ENCODE measurements at places on chromosomes 6 and 20. TPM values are rescaled to one million over a fixed set of nuclear protein-coding genes. Genes with fewer than 3 reads are reported as not detected.

- no peak for DNase-seq
These were observed 402.7 kb upstream of the AGPAT4 start for GRCh38 chr6:161676586-161676985.

GRCh38 chr6:8195040-8195713, 92.8 kb upstream of the EEF1E1 start:
- no peak for DNase-seq

DNA sequence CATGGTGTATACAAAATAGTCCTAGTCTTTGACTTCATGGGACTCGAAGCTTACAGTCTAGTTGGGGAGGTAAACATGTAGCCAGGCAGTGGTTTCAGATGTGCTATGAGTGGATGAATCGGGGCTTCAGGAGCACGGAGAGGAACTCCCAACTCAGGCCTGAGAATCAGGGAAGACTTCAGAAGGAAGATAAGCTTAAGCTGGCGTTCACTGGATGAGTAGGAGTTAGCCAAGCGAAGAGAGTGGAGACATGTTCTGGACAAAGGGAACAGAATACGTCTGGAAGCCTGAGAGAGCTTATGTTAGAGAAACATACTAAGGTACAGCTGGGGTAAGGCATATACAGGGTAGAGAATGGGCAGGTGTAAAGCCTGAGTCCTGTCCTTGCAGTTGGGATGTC, 8.8 kb downstream of the CARMIL1 start:
- no peak for DNase-seq

- no peak for DNase-seq
These were observed 113.6 kb upstream of the MAN1A1 start for GRCh38 chr6:119463081-119463626.

DNA sequence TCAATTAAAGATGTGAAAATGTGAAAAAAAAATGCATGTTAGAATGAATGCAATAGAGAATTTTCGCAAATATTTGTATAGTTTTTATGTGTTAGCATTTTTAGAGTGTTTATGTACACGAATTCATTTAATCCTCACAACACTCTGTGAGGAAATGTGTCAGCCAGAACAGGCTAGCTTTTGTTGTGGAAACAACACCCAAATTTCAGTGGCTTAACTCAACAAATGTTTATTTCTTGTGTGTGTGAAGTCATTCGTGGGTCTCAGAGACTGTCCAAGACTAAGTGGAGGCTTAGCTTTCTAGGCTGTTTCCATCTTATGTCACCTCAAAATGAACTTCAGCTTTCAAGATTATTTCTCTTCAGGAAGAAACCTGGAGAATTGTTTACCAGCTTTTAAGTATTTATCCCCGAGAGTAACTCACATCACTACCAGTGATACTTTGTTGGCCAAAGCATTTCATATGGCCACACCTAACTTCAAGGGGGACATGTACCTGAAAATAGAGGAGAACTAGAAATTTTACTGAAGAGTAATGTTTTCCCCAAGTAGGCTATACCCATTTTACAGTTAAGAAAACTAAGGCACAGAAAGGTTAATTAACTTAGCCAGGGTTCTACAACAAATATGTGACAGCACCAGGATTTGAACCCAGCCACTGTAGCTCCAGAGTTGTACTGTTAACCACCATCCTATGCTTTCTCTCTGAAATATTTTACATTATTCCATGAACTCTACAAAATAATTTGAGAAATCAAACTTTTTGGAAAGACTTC, 306.1 kb downstream of the QKI start:
- DNase-seq: no peak

DNA sequence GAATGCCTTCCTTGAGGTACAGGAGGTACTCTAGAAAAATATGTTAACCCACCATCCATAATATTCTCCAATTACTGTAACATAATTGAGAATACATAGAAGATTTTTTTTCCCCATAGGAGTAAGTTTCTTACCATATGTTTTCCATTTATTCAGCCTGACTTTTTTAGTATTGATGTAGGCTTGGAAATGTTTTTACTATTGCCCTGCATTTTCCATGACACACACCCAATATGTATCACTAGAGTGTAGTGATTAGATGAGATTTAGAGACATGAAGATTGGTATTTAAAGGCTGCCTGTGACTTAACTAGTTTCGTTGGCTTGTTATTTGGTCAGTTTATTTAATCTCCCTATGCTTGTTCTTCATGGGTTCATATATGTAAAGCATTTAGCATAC, 39.5 kb downstream of the KCNQ5 start:
- no peak for DNase-seq

DNA sequence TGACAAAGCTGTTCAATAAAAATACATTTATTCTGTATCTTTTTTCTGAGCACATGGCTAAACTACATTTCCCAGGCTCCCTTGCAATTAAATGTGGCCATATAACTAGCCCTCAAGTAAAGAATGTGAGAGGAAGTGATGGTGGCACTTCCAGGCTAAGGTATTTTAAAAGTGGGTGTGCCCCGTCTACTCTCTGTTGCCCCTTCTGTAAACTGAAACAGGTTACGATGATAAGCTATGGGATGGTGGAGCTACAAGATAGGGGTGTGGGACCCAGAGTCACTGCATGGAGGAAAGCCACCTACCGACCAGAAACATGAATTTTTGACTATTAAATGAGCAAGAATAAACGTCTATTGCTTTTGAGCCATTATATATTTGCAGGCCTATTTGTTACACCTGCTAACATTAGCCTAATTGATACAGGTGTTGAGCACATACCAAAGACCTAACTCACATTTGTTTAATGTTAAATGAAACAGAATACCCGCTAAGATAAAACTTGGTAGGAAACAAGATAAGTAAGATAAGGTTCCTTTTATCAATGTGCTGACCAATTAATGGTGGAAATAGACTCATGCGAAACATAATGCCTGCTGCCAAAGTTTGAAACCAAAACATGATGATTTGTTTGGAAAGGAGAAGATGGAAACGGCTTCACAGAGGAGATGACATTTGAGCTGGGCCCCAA, 3.1 kb downstream of the FYN start:
- no peak for DNase-seq

Gene MYLK2
- not detected for total RNA-seq

Gene FERMT1
- total RNA-seq: 1.0 TPM

DNA sequence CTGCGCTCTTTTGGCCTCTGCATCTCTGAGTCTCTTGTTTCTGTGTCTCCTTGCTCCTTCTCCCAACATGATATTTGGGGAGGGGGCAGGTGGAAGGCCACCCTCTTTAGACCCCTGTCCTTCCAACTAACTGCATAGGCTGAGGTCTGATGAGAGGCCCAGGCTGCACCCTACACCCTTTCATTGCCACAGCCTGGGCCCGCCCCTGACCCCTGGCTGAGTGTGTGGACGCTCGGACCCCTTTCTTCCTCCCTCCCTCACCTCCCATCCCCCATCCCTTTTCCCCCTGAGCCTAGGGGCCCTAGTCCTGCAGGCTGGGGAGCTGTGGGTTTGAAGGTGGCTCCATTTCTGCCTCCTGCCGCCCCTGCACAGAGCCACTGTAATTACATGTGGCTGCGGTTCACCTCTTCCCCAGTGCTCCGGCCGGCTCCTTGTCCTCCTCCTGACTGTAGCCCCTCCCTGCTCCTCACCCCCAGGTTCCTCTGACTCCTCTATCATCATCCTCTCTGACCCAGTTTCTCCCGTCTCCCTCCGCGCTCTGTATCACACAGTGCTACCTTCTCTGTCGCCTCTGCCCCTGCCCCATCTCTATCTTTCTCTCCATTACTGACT, 6.8 kb downstream of the MDFI start:
- DNase-seq: no peak

DNA sequence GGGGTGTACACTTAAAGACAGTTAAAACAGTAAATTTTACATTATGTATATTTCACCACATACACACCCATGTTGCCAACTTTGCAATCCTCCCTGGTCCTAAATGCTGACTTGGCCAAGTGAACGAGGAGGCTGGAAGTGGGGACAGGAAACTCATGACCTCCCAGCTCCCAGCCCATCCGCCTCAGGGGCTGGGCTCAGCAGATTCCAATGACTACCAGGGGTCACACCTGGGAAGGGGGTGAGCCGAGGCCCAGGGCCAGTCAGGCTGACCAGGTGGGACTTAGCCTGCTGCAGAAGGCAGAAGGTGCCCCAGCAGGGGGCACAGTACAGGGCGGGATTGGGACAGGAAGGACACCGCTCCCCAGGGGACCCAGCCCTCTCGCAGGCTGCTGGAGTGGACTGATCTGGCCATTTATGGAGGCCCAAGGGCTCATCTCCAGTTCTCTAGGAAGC, 2.4 kb downstream of the SIGLEC1 start:
- no peak for DNase-seq

DNA sequence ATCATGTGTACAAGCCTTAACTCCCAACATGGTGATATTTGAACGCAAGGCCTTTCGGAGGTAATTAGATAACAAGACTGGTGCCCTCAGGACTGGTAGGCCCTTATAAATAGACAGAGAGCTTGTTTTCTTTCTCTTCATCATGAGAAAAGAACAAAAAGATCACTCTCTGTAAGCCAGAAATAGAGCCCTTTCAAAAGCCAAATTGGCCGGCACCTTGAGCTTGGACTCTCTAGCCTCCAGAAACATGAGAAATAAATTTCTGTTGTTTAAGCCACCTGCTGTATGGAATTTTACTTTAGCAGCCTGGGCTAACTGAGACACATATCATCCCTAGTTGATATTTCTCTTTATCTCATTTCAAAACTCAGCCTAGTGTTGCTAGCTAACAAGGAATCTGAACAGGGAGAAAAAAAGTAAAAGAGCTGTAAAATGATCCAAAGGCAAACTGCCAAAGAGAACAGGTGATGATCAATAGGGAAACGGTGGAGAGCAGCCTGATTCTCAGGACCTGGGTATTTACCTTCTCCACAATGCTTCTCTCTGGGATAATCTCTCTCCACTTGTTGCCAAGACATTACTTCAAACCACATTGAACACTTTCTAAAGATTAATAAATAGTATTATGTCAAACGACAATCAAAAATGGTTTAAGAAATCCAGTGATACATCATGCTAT, 6.1 kb downstream of the COL21A1 start:
- DNase-seq: no peak

Gene RNGTT
- total RNA-seq: 9.8 TPM

DNA sequence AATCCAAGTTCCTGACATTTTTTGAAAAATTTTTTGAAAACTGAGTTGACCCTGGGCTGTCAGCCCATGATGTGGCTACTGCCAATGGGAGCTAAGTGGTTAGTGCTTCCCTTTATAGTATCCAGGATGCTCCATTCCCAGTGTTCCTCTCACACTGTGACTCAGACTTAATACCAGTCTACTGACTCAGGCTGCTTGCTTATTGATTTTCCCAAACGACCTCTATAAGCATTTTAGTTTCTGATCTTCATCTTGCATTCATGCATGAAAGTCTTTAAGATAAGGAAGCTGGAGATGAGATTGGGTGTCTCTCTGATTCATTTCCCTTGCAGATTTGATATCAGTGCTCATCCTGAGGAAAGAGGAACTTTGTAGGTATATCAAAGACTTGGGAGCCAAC, 560.0 kb downstream of the TBC1D32 start:
- no peak for DNase-seq

Gene PPP1R14C
- 12.0 TPM for total RNA-seq

Gene UTRN
- total RNA-seq: 209 TPM
